Smooth muscle cell of the brain vasculature (primary cell): ENCODE measurements at places on chromosomes 13 and 19.

DNA sequence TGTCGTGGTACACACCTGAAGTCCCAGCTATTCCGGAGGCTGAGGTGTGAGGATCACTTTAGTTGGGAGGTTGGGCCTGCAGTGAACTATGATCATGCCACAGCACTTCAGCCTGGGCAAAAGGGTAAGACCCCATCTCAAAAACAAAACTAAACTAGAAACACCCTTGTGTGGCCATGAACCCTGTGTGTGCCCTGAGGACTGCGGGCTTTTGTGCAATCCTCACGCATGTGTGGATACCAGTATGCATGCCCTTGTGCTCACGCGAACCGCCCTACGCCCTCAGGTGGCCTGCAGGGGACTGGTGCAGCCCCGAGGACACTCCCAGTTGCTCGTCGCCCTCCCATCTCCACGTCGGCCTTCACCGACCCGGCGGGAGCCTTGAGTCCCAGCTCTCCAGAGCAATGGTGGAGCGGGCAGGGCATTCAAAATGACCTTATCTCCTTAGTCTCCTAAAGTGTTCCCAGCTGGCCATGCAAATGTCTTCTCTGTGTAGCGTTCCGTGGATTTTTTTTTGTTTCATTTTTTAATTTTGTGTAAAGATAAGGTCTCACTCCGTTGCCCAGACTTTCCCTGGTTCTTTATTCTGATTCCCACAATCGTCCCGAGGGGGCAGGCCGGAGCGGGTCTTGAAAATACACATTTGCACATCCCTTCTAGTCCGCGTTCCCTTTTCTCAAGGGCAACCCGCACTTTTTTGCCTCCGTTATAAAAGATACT is 868 bp upstream of the EGLN2 start:
- DNase-seq, result no peak

GRCh38 chr13:37868691-37869505 is 674 bp downstream of the TRPC4 start:
- peak; percentile 9 for DNase-seq

DNA sequence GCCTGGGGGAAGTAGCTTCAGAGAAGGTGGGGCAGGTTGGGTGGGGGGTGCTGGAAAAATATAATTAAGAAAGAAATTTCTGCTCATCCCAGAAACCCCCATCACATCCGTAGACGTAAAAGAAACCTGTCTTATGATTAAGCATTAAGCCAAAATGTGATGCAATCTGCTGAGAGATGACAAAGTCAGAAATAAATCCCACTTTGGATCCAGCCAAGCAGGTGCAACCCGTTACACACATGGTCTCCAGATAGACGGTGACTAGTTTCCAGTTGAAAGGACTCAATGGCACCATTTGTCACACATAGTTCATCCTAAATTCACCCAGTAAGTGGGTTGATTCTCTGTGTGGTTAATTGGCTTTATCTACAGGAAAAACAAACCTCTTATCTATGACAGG is 34.1 kb downstream of the PSG5 start:
- DNase-seq, result no peak

GRCh38 chr13:96533408-96533807 is 443.5 kb downstream of the HS6ST3 start:
- no peak for DNase-seq

DNA sequence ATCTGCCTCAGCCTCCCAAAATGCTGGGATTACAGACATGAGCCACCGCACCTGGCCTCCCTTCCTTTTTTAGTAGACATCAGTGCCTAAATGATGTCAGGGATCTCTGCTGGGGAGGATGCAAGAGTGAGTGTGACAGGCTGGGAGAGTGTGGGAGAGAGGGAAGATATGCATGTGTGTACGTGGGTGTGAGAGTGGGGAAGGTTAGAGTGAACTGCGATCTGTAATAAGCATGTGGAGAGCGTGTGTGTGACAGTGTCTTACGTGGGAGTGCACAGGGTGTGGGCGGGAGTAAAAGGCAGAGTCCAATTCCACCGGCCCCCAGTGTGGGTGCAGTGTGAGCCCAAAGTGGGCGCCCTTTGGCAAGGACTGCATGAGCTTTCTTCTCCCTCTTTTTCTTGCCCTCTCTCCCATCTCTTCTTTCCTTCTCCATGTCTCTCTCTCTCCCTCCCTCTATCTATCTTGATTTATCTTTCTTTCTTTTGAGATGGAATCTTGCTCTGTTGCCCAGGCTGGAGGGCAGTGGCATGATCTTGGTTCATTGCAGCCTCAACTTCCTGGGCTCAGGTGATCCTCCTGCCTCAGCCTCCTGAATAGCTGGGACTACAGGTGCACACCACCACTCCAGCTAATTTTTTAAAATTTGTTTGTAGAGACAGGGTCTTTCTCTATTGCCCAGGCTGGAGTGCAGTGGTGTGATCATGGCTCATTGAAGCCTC is 893 bp upstream of the NPHS1 start:
- no peak for DNase-seq

DNA sequence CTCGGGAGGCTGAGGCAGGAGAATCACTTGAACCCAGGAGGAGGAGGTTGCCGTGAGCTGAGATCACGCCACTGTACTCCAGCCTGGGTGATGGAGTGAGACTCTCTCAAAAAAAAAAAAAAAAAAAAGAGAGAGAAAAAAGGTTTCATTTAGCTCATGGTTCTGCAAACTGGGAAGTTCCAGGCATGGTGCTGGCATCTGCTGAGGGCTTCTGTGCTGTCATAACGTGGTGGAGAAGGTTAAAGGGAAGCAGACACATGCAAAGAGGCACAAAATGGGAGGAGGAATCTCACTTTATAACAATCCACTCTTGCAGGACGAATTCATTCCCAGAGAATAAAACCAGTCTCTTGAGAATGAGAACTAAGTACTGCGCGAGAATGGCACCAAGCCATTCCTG is 34.9 kb upstream of the SIAH3 start:
- DNase-seq, result no peak

DNA sequence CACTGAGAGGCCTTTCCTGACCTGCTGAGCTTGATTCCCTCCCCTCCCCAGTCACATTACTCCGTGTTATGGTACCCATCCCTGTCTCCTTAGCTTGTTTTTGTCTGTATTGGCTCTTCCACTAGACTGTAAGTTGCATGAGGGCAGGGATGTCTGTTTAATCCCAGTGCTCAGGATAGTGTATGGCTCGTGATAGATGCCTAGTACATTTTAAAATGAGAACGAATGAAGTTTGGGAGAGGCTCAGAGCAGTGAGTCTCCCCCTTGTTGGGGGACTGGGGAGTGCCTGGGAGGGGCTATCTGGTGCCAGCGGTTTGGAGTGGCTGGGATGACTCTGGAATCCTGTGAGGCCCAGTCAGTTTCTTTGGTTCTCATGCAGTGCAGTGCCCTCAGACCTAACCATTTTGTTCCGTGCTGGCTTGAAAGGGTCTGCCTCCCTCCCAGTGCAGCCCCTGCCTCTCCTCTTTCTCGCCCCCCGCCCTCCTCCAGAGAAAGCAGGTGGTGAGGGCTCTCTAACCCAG is 35.5 kb downstream of the ACTN4 start:
- DNase-seq, result no peak

DNA sequence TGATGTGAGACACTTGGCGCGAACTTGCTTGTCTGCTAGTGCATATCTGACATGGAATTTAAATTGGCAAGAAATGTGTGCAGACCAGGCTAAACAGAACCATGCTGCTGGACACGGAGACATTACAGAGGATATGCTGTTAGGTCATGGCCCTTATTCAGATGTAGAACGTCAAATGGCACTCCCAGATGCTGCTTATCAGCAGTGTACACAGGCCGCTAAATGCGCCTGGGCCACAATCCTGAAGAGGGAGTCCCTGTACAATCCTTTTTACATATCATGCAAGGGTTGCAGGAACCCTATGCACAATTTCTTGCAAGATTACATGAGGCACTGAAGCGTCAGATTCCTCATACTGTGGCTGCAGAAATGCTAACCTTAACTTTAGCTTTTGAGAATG is 9.3 kb downstream of the ZNF350 start:
- DNase-seq, result no peak

GRCh38 chr19:32537580-32537979 is 43.4 kb upstream of the PDCD5 start:
- DNase-seq, result no peak

GRCh38 chr19:6750062-6750461 is 10.6 kb downstream of the TRIP10 start:
- no peak for DNase-seq

DNA sequence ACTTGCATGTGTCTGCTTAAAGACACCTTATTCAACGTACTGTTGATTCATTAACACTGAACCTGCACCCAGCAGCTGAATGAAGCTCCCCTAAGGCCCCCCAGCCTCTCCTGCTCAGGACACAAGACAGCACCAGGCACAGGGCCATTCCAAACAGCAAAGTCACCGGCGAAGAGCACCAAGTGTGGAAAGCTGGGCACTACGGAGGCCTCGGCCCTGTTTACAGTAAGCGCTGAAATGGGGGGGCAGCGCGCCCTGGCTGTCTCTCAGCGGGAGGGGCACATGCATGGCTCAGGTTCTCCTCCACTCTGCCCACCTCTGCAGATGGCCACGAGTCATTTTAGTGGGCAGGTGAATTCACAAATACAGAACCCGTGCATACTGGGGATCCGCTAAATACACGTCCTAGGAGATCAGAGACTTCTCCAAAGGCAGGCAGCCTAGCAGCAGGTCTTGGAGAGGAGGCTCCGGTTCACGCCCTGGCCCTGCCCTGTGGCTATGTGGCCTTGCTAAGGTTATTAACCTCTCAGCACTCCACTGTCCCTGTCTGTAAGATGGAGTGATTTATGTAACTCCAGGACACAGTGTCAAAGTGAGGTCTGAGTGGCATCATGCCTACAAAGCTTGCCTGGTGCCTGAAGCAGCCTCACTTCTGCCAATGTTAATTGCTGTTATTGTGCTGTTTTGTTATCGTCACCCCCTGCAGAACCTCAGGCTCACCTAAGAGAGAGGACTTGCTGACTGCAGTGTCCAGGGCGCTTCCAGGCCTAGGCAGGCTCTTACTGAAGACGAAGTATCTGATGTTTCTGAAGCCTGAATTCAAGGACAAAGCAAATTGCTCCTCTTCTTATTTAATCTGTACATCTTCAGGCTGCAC is 207.4 kb upstream of the SOX1 start:
- no peak for DNase-seq

DNA sequence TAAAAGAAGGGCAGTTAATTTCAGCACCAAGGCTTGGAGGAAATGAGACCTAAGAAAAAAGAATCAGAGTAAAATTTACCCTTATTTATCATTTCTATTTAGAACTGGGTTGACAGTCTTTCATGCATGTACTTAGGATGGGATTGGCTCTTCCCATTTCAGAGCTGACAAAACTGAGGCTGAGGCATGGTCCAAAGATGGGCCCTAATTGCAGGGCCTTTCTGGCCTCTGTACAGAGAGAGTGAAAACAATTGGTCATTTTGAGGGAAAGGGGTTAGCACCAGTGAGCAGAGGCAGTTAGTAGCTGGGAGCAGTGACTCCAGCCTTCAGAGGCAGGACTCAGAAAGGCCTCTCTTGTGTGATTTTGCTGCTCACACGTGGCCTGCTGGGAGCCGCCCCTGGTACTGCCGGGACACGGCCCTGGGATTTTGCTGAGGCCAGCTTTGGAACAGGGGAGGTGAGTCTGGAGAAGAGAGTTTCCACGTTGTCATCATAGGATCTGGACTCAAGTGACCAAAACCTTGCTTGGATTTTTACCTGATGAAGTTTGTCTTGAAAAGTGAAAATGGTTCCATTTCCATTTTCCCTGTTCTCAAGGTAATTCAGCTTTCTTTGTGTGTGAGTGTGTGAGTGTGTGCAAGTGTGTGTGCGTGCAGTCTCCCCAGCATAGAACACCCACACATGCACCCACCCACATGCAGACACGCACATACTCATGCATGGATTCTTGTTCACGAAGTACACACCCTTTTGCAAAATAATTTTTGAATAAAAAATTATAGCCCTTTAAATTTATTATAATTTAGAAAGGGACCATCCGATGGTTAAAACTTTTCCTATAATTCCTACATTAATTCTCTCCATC is at the start of gene ZNF536:
Gene ZNF536, plus strand, starts transcription at position 425 of the 865 bp plus-strand sequence. CDS start 71,179 bp downstream, outside the sequence.
- DNase-seq, result no peak

DNA sequence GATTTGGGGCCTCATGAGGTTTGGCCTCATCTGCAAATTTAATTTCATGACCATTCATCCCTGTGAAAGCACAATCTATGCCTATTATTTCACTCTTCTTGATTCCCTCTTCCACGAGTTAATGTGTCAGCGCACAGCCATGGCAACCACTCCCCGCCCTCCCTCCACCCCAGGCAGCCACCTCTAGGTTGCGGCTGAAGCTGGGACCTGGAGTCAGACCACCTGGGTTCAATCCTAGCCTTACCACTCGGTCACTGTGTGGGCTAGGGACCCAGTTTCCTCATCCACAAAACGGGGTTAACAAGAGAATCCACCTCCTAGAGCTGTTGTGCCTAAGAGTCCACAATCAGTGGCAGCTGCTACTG is 9.8 kb downstream of the CHST8 start:
- DNase-seq, result no peak

GRCh38 chr13:23365652-23366051 is 67.8 kb downstream of the SACS start:
- no peak for DNase-seq

DNA sequence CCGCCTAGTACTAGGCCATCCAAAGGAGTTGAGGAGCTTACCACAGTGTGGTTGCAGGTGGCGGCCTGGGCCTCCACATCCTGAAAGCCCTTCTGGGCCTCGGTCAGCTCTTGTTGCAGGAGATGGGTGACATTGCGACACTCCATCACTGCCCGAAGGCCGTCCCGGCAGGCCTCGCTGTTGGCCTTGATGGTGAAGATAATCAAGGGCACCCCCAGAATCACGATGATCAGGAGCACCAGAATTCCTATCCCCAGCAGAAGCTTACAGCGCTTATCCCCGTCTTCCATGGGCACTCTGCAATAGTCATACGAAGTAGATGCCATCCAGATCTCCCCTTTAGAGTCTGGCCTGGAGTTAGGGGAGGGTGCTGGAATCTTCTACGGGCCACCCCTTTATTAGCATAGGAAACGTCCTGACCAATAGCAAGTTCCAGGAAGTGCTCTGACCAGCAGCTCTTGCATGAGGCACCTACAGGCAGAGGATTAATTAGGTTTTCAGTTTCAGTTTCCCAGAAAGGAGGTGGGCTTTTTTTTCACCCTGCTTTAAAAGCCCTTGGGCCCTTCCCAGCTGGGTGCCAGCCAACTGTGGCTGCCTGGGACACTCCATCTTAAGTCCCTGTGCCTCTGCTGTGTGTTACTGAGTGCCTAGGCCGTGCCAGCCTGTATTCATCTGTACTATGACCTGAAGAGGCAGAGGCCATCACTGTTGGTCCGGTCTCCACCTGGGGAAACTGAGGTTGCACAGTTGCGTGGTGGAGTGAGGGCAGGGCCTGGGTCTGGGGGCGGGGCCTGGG is at the start of gene BST2:
Gene BST2, minus strand, starts transcription at position 381 of the 796 bp plus-strand sequence. Its CDS starts 55 bp downstream, at position 326.
- no peak for DNase-seq

- DNase-seq, result no peak
Measured at GRCh38 chr13:30576528-30576927, 41.2 kb upstream of the USPL1 start.
